ENCODE measurements at places on chromosomes 12 and 14. TPM values are rescaled to one million over a fixed set of nuclear protein-coding genes. Genes with fewer than 3 reads are reported as not detected.

DNA sequence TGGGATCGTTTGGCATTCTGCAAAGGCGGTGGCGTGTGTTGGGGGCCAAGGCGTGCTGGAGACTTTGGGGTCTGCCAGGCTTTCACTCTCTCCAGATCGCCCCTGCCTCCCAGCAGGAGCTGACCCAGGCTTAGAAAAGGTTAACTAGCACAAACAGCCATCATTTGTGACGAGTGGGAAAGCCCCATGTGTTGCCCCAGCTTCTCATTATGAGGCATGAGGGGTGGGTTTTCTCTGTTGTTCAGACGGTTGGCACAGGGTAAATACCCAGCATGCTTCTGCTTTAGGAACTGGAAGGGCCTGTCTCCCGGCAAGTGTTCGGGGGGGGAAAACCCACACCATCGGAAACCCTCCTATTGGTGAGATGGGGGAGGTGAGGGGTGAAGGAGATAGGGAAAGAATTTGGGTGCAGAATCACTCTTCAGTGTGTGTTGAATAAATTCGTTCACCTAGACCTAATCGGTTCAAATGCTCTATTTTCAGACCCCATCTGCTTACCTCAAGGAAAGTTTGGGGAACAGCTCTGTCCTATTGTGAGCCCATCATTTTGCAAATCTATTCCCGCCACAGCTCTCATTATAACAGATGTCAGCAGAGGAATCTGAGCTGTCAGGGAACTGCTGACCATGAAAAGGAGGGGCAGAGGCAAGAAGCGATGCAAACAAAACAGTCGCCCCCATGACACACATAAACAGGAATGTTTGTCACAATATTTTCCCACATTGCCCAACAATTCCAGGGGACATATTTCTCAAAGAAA, 34.7 kb upstream of the C12orf42 start:
- peak; percentile 48 for DNase-seq

GRCh38 chr14:92556255-92556741, 42.7 kb downstream of the RIN3 start:
- DNase-seq: no peak

DNA sequence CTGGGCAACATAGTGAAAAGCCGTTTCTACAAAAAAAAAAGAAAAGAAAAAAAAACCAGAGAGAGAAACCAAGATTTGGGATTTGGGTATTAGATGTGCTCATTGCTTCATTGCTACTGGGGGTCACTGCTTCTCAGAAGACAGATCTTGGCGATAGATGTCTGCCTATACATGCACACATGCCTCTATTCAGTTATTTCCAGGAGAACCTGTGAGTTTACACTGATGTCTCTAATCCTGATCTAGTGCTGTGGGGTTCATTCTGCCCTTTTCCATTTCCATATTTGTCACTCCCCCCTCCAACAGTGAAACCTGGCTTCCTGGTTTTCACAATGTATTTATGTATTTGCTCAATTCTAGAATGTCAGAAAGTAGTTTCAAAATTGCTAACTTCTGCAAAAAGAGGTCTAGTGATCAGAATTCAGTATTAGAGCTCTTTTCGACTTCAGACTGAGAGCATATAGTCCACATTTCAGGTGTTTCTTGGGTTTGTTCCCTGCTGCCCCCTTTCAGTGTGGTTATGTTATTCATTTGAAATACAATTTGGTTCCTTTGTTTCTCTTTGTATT, 111.0 kb downstream of the SLC25A47 start:
- no peak for DNase-seq

DNA sequence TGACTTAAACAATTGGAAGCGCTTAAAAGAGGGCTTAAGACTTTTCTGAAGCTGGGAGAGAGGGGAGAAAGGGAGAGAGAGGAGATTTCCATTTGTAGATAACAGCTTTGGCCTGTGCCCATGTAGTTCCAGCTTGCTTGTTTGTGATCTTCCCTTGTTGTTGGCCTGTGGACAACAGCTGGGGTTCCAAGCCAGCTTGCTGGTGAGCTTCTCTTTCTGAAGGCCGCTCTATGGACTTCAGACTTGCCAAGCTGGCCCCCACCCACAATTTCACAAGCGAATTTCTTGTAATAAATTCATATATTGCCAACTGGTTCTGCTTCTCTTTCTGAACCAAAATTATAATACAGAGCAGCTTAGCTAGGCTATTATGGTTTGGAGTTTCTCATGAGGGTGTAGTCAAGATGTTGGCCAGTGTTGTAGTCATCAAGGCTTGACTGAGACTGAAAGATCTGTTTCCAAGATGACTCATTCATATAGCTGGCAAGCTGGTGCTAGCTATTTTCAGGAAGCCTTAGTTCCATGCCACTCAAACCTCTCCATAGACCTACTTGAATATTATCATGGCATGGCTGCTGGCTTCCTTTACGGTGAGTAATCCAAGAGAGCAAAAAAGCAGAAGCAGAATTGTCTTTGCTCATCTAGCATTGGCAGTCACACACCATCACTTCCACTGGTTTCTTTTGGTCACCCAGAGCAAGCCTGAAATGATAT, 89.4 kb downstream of the ATP23 start:
- peak; percentile 74 for DNase-seq

DNA sequence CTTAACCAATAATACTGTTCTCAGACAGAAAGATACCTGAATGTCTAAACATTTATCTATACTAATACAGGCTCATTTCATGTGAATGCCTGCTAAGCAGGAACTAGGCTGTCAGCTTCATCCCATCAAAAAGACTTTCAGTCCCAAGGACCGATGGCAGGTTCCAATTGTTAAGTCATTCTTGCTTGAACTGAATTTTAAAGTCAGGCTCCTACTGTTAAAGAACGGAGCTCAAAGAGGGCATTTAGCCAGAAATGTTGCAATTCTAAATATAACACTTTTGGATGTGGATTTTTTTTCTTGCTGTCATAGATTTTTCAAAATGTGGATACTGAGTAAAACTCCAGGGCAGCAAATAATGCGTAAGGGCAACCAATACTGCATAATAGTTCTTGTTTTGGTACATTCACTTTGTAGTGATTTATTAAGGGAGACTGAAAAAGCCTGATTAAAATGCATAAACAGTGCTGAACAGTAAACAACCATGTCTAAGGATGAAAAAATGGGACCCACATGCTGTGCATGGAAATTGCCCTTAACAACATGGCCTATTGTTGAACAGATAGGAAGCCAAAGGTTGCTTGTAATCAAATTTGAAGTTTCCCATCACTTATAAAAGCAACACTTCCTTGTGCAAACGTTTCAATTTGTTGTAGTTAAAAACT, 38.6 kb upstream of the DBX2 start:
- DNase-seq: no peak

- DNase-seq: peak; percentile 32
These were observed 155.5 kb downstream of the PTPRO start for GRCh38 chr12:15477761-15478160.

The GPRC5D gene
- total RNA-seq: not detected
